ENCODE measurements at places on chromosomes 3 and 15.

DNA sequence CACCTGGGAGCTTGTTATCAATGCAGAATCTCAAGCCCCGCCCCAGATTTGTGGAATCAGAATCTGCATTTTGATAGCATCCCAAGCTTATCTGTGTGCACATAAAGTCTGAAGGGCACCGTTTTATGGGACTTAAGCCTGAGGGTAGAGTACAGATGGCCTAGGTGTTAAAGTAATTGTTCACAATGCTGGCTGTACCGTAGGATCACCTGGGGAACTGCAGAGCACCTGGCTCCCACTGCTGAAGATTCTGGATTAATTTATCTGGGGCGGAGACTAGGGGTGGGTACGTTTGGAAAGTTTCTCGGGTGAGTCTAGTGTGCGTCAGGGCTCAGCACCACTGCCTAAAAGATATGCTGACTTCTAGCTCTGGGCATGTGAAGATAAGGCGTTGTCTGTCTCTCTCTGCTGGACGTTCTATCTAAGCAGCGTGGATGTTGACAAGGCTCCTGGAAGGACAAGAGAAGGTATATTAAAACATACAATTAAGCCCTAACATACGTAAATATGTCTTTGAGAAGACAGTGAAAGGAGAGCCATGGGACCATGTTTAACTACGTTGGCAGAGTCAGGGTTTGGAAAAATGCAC, 63.2 kb upstream of the RASGRP1 start:
- DNase-seq, result no peak

- no peak for DNase-seq
These were observed 98.0 kb downstream of the GMNC start for GRCh38 chr3:190764231-190765134.

DNA sequence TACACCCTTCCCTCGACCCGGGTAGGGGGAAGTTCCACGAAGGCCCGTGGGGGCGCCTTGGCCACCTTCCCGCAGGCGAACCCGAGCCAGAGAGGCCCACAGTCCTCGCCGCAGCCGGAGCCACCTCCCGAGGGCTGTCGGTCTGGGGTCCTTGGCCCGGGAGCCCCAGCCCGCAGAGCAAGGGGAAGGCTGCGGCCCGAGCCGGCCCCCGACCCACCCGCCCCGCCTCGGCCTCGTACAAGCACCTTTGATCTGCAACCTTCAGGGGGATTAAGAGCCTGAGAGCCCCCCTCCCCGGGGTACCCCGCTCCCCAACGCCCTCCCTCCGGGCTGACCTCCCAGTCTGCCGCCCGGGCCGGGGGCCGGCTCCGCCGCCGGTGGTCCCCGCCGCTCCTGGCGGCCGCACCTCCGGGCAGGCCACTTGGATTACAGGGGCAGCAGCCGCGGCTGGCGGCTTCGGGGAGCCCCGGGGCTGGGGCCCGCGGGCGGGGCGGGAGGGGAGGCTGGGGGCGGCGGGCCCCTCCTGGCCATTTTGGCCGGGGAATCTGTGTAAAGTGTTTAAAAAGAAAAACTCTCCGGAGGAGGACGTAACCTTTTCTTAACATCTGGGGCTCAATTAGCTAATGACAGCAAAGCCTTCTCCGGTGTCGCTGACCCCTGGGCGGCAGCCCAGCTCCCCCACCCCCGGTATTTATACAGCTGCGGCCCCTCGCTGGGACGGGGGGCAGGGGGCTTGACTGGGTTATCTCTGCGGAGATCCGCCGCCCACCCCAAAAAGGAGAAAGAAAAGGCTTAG, 40.2 kb downstream of the EPHB3 start:
- no peak for DNase-seq

DNA sequence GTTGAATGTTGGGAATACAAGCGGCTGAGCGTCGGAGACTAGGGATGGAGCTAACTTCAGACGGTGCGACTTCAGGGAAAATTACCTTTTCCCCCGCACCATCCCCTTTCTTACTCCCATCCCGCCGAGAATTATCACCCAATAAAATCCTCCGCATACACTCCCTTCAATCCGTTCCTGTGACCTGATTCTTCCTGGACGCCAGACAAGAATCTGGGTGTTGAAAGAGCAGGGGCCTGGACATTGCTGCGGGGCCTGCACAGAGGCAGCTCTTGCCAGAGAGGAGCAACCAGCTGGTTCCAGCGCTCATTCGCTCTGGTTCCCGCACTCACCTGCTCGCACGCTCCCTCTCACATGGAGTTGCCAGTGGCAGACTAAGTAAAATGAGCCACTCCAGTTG, 241.9 kb downstream of the ALCAM start:
- DNase-seq, result no peak

DNA sequence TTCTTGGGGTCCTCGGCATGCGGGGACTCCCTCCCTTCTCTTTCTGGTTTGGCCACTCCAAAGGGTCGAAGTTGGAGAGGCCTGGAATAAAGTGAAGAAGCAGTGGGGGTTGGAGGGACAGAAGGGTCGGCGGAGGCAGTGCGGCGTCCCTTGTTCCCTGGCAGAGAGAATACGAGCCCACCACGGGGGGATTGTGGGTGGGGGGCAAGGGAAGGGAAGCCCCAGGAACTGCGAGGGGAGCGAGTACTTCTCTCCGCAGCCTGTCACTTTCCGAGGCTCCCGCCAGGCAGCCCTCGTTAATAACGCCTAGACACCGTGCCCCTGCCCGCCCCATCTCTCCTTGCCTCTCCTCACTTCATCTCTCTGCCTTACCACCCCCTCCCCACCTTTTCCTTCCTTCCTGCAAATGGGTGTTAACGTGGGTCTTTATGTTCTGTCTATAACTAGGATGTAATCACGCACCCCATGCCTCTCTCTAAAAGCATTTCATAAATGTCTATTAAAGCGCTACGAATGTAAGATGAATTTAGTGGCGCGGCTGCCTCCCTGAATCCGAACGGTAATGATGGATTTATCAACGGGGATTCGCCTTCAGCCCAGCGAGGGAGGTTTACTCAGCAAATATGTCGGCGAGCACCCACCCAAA, 13.7 kb downstream of the NR2F2 start:
- no peak for DNase-seq

DNA sequence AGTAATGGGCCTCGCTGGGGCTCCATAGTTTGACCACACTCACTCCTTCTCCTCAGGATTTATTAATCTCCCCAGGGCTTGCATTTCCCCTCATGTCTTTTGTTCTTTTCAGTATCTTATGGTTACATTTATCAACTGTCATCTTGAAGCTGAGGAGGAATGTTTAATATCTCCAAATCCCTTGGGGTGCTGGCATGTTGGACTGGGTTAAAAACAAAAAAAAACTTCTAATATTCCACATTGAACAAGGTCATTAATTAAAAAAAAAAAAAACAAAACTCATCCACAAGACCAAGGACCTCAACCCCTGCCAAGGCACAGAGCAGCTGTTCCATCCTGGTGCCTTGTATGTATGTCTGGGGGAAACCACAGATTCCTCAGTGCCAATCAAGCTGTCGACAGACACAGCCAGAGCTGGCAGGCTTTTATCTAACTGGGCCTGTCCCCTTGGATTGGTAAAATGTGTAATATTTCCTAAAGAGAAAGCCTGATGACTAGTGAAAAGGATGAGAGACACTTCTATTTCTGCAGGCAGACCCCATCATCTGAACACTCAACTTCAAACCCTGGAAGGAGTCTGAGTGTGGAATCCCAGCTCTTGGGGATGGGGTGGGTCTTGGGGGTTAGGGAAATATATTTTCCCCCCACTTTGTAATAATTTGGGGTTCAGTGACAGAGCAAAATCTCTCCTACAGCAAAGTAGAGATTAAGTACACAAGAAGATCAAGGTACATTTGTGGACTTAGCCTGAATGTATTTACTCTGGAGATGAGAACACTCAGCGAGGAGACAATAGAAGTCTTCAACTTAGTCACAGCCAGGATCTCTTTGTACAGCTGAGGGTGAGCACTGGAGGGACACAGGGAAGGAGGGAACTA, 69.1 kb downstream of the TTC23 start:
- DNase-seq, result no peak

DNA sequence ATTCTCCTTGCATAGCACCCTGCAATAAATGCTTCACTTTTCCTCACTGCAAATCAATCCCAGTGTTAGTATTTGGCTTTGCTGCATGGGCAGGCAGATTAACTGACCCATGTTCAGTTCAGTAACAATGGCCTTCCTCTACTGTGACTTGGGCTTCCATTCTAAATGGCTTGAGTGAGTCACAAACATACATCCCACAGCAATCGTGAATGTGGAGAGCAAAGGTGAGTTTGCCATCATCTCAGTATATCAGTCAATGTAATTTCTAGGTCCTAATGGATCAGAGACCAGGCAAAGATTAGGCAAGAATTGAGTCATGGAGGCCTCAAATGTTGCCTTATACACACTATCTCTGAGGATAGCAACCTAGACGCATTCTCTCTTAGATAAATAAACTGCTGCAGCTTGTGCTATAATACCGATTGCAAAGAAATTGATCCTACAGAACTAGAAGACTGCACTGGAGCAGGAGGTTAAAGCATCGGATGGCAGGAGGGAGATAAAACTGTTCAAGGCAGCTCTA, 8.3 kb upstream of the ATP8B4 start:
- DNase-seq, result no peak

GRCh38 chr3:27503526-27503925, 19.3 kb upstream of the SLC4A7 start:
- no peak for DNase-seq

- DNase-seq, result no peak
These were observed 1085.2 kb upstream of the CADM2 start for GRCh38 chr3:83873550-83873949.

- DNase-seq, result no peak
These were observed 8.3 kb upstream of the BBX start for GRCh38 chr3:107514453-107514852.

DNA sequence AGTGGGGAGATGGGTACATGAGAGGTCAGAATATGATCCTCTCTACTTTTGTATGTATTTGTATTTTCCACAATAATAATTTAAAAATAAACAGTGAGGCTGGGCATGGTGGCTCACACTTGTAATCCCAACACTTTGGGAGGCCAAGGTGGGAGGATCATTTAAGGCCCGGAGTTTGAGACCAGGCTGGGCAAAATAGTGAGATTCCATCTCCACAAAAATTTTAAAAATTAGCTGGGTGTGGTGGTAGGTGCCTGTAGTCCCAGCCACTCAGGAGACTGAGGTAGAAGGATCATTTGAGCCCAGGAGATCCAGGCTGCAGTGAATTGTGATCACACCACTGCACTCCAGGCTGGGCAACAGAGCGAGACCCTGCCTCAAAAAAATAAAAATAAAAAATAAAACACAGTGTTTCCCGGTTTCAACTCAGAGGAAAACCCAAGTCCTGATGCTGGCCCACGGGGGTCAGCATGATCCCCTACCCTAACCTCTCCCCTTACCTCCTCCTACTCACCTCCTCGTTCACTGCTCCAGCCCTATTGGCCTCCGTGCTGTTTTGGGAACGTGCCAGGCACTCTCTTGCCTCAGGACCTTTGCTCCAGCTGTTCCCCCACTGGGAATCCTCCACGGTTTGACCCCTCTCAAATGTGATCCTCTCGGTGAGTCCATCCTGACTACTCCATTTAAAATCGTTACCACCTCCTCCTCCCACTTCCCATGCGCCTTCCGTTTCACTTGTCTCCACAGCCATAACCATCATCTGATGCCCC, 2.9 kb upstream of the KLHL40 start:
- DNase-seq, result peak; percentile 6

DNA sequence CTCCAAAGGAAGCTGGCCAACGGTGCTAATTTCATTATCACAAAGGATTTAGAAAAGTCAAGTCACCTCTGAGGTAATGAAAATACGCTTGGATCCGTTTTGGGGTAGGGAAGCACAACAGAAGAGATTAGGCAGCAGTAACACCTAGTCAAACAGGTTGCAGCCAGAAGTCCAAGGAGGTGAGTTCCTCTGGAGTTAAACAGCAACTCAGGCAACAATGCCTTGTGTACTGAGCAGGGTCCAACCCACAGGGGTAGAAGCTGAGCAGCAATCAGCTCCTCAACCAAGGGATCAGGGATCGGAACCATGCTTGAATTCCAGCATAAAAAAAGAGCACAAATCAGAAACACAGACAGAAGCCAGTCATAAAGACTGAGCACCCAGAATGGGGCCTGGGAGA, 88.1 kb upstream of the SPRED1 start:
- DNase-seq, result no peak

DNA sequence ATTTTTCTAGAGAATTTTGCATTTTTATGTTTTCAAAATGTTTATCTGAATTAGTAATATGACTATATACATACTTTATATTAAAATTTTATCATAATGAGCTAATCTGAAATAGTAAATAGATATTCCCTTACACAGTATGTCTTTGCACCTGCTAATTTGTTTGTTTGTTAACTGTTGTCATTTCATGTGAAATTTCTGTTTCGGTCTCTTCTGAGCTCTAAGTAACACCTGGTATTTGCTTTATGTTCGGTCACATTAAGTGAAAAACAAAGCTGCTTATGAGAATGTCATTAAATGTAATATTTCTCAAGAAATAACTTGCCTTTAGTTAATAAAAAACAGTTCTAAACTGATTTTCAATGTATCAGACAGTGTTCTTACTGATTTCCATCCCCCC, 61.1 kb downstream of the FNDC3B start:
- no peak for DNase-seq

DNA sequence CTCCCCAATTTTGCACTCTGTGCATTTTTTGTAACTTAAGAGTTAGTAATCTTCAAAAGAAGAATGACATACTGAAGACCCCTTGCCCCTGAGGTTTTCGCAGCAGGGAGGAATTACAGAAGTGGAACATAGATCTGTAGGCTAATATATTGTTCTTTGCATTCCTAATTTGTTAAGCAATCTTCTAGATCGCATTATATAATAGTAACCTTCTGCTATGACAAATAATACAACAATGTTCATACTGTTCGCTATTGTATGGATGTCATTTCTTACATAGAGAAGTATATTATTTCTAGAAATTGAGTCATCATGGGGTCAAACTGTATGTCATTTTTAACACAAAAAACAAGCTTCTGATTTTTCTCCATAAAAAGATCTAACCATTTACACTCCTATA, 95.8 kb upstream of the TGFBR2 start:
- DNase-seq, result no peak

DNA sequence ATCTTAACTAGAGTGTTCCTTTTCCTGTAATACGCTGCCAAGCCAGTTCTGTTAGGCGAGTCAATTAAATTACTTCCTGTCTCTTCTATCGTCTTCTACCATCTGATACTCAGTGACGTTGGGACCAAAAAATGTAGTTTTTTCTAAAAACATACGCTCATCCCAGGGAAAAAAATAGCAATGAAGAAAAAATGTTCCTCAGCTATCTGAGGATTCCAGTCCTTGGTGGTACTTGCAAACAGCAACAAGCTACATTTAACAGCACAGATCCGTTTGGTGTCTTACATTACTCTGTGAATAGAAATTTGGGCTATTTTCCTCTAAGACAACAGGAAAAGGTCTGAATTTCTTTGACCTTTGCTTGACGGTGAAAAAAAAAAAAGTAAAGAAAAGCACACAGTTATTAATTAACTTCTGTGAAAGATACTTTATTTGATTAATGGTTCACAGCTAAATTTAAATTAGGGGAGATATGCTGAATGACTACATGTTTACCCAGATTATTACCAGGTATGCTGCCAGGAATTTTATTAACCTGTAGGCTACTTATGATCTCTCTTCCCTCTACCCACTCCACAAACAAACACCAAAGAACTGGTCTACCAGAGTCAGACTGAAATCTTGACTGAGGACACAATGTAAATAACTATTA, 254.4 kb upstream of the ZPLD1 start:
- no peak for DNase-seq

- no peak for DNase-seq
These were observed 831.0 kb downstream of the TUSC7 start for GRCh38 chr3:117540597-117540996.

- DNase-seq, result no peak
These were observed 144.3 kb downstream of the ERC2 start for GRCh38 chr3:56323986-56324420.

- DNase-seq, result no peak
These were observed 77.6 kb upstream of the PROK2 start for GRCh38 chr3:71862371-71863140.

- no peak for DNase-seq
These were observed 28.5 kb downstream of the TMEM41A start for GRCh38 chr3:185470323-185470722.

All from activated CD8-positive, alpha-beta memory T cell treated with anti-CD3 and anti-CD28 coated beads, Interleukin-2, amount 50 U/mL, for 4 hours (primary cell).